Stimulated activated CD8-positive, alpha-beta memory T cell treated with anti-CD3 and anti-CD28 coated beads, Interleukin-12 subunit alpha, Interleukin-12 subunit beta, amount 100 ng/mL, for 1 hour (primary cell): ENCODE measurements at places on chromosomes 16 and 17.

- no peak for DNase-seq
These were observed 20.1 kb upstream of the MLYCD start for GRCh38 chr16:83878838-83879237.

DNA sequence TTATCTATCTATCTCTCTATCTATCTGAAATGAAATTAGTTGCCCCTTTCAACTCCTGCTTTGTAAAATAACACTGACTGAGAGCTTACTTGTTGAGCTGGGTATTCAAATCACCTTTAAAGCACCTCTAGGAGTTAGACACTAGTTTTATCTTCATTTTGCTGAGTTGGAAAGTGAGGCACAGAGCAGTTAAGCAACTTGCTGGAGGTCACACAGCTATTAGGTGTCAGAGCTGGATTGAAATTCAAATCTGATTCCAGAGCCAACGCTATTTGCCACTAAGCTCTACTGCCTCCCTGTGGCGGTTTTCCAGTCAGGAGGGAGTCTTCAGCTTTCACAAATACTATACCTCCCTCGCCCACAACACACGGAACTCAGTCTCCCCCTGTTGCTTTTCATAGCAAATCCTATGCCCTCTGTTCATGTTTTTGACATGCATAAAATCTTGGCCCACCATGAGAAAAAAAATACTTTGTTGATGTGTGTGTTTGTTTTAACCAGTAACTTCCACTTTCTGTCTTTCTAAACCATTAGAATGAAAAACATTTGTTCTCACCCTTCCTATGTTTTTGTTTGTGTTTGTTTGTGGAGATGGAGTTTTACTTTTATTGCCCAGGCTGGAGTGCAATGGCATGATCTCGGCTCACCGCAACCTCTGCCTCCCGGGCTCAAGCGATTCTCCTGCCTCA, 74.8 kb upstream of the SMURF2 start:
- peak; percentile 19 for DNase-seq

- DNase-seq = no peak
These were observed 152.5 kb downstream of the XYLT1 start for GRCh38 chr16:17318238-17318637.

- no peak for DNase-seq
These were observed 559.5 kb upstream of the CDH11 start for GRCh38 chr16:65681406-65681805.

- DNase-seq = no peak
These were observed at the start of gene TMEM204 for GRCh38 chr16:1533443-1533951. TSS of gene TMEM204 (plus strand) at chr16:1533666. CDS start at chr16:1534276, 610 bp downstream.
